ENCODE measurements at places on chromosomes 5 and 9. TPM values are rescaled to one million over a fixed set of nuclear protein-coding genes. Genes with fewer than 3 reads are reported as not detected.

DNA sequence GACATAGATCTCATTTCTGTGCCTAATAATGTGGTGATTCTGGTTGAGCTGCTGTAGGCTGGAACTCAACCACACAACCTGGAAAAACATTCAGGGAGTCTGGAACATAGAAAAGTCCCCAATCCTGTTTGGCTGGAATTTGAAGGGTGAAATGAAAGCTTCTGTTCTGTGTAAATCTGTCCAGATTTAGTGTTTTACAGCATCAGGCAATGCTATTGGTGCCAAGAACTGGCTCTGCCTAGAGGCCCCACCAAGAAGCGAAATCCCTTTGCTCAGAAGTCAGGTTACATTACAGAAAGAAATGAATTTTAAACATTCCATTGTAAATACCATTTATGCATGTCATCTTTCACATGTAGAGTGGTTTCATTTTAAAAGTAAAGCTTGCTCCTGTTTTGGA lies 56.3 kb downstream of the TMEM174 start:
- no peak for DNase-seq

DNA sequence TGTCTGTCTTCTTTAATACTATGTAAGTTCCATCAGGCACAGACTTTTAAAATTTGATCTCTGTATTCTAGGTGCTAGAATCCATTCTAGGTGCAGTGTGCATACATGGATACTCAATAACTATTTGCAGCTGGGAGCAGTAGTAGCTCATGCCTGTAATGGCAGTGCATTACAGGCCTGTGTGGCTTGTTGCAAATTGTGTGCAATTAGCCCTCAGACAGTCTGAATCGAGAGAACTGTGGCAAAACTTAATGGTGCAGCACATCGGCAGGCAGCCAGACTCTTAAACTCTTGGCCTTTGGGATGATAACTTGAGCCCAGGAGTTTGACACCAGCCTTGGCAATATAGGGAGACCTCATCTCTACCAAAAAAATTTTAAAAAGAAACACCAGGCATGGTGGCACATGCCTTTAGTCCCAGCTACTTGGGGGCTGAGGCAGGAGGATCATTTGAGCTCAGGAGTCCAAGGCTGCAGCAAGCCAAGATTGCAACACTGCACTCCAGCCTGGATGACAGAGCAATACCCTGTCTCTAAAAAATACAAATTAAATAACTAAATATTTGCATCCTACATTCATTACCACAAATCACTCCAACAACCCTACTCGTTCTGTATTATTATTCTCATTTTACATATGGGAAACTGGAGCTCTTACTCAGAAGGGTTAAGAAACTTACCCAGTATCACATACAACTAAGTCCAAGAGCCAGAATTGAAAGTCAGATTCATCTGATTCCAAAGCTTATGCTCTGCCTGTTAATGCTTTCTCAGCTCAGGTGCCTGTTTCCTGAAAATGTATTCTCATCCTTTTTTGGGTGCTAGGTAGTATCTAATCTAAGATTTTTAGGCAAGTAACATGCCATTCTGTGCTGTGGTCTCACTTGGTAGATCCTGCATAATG lies 30.1 kb downstream of the PRKACG start:
- no peak for DNase-seq

GRCh38 chr5:17150531-17150930 lies 66.9 kb upstream of the BASP1 start:
- DNase-seq, result no peak

DNA sequence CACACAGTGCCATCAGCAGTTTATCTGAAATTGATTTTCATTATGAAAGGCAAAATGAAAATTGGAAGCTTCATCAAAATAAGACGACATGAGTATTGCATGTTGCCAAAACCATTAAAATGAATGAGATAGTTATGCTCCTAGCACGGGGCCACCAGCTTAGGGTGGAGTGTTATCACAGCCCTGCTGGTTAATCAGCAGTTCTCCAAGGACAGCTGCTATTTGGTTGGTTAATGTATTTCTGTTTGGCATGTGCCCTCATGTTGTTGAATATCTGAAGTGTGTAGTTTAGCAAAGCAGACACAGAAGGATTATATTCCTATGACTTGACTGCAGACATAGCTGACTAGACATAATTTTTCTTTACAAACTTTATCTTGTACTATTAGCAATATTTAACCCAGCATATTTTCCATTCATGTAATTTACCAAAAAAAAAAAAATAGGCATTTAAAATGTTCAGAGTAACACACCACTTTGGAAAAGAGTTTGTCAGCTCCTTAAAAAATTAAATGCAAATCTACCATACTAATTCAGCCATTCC lies 98.6 kb upstream of the PIK3R1 start:
- DNase-seq, result no peak

DNA sequence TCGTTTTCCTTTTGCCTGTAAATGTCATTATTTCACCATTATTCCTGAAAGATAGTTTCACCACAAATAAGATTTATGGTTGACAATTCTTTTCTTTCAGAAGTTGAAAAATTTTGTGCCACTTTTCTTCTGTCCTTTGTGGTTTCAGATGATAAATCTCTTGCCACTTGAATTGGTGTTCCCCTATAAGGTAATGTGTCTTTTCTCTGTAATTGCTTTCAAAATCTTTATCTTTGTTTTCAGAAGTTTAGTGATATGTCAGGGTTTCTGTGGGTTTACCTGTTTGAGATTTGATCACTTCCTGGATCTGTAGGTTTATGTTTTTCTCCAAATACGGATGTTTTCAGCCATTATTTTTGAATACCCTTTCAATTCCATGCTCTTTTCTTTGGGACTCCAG lies 14.6 kb downstream of the RASA1 start:
- no peak for DNase-seq

DNA sequence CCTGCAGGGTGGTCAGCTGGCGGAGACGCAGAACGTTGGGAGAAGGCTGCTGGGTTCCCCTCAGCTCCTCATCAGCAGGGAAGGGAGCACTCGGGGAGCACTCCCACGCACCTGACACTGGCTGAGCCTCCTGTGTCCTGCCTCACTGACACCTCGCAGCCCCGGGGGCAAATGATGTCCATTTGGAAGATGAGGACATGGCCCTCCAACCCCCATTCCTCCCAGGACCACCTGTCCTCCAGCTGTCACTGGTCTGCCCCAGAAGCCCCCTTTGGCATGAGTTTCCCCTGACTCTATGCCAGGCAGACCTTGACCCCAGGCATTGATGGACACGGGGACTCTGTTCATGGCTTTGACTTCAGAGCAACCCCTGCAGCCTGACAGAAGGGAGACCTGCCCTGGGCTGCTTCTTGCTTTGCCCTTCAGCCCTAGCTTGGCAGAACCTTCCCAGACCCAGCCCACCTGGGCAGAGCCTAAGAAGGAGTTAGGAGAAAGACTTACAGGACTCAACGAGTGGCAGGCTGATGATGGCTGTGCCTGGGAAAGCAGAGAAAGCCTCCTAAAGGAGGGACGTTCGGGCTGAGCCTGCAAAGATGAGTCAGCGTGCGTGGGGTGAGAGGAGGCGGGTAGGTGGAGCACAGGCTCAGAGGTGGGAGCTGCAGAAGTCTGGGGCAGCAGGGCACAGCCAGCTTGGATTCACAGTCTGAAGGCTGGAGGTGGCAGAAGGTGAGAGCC lies 90.6 kb downstream of the LMX1B start:
- DNase-seq, result no peak

GRCh38 chr9:35956651-35957050 lies 1.3 kb downstream of the OR2S2 start:
- no peak for DNase-seq

DNA sequence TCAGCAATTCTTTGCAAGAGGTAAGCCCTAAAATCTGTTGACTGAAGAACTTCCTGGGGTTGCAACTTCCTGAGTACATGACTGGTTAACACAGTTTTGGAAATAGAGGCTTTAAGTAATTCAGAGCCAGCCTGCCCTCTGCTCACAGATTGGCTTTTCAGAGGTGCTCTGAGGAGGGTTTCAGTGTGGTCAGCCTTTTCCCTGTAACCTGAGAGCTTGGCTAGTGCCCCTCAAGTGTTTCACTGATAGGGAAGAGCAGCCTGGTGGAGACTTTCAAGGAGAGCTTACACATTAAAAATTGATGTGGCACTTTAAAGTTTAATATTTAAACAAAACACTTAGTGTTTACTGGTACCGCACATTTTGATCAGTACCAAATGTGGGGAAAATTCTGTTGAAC lies 56.7 kb upstream of the FOXB2 start:
- no peak for DNase-seq

DNA sequence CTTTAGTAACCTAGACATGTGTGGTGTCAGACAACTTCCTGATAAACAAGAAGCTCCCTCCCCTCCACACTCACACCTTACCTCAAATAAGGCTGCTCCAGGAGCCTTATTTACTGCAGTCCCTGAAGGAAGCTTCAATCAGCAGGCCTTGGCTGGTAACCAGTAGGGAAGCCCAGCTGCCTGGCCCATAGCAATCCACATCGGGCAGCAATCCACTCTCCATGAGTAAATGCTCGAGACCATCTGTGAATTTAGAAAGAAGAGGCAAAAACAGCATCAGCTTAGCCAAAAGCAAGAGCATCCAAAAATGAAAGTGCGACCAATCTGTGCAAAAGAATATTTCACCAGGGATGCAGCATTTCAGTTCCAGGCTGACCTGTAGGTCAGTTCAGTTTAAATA lies 213.3 kb upstream of the TUSC1 start:
- no peak for DNase-seq

GRCh38 chr5:104184264-104184663 lies 621.7 kb upstream of the NUDT12 start:
- no peak for DNase-seq

- DNase-seq, result no peak
Observed at GRCh38 chr5:179923436-179923835, 15.7 kb upstream of the TBC1D9B start.

- no peak for DNase-seq
Observed at GRCh38 chr9:115914291-115914690, 239.3 kb upstream of the PAPPA start.

- DNase-seq, result no peak
Observed at GRCh38 chr9:68887232-68887631, 126.7 kb downstream of the PRKACG start.

DNA sequence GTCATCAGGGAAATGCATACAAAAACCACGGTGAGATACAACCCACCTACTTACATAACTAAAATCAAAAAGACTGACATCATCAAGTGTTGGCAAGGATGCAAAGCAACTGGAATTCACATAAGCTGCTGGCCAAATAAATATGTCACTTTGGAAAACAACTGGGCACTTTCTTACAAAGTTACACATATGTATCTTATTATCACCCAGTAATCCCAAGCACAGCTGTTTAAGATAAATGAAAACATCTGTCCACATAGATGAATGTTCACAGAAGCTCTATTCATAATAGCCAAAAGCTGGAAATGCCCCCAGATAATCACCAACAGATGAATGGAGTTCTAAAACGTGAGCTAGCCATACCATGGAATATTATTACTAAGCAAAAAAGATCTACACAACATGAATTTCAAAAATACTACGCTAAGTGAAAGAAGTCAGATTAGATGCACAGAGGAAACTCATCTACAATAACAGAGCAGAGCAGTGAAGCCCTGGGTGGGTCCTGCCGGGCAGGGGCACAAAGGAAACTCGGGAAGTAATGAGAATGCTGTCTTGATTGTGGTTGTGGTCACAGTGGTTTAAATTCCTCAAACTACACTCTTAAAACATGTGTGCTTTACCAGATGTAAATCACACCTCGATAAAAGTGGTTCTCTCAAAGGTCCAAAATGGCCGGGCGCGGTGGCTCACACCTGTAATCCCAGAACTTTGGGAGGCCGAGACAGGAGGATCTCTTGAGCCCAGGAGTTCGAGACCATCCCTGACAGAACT lies 8.5 kb downstream of the CAMSAP1 start:
- no peak for DNase-seq

DNA sequence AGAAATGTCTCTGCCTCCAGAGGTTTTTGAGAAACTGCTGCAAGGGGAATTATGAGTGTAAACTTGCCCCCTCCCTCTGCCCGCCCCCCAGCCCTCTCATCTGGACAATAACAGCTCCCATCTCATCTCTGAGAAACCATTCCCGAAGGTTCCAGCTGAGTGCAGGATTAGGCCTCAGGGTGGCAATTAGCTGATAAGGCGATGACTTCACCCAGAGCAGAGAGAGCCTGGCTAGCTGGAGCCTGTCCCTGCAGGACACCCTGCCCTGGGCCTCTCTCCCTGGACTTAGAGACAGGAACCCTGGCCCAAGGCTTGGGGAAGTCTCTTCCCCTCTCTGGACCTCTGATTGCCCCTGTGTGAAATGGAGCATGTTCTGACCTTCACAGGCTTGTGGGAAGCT lies 45.7 kb upstream of the HAND1 start:
- DNase-seq, result no peak

- no peak for DNase-seq
Observed at GRCh38 chr5:141875022-141875740, 3.0 kb downstream of the PCDH1 start.

DNA sequence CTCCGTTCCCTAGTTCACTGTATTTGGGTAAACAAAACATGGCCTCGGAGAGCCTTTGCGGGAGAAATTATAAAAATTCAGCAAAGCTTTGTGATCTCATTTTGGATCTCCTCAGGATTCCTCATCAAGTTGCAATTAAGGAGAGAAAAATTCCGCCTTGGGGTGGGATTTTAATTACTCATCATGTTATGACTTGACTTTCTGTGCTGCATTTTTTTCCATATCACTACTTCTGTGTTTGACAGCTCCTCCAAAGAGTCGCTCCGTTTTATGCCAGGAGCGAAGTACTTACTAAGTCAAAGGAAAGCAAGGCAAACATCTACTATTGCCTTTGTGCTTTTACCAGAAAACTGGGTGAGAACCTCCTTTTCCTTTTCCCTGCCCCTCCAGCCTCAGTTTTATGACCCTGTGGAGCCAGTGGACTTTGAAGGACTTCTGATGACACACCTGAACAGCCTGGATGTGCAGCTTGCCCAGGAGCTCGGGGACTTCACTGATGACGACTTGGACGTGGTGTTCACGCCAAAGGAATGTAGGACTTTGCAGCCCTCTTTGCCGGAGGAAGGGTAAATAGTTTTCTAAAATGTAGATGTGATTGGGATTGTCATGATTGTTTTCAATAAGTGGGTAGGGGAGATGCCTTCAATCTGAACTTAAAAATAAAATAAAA lies 71.5 kb downstream of the DOCK8 start:
- DNase-seq, result no peak

- no peak for DNase-seq
Observed at GRCh38 chr9:526904-527591, 312.4 kb downstream of the DOCK8 start.

DNA sequence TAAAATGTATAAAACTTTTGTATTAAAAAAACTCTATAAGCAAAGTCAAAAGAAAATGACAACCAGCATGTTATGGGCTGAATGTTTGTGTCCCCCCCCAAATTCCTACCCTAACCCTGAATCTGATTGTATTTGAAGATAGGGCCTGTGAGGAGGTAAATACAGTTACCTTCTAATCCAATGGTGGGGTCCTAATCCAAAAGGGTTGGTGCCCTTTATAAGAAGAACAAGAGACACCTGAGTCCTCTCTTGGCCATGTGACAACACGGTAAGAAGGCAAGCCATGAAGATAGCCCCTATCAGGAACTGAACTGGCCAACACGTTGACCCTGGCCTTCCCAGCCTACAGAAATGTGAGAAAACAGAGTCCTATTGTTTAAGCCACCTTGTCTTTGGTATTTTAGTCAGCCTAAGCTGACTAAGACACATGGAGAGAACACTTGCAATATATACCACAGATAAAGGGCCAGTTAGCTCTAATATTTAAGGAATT lies 49.7 kb upstream of the AKNA start:
- no peak for DNase-seq

GRCh38 chr5:74850030-74850429 lies 16.2 kb downstream of the FAM169A start:
- no peak for DNase-seq

GRCh38 chr5:142861011-142861410 lies 90.8 kb downstream of the ARHGAP26 start:
- DNase-seq, result no peak

Gene NOXA1
- 6.4 TPM for total RNA-seq

Gene GRM6
- total RNA-seq, result not detected

Gene ZNF483
- total RNA-seq, result 37.1 TPM

Gene PCDHA13
- 1.8 TPM for total RNA-seq

Gene BSPRY
- 79.7 TPM for total RNA-seq

Measured in thyroid gland (tissue), 4 donors.